Stimulated activated CD4-positive, alpha-beta T cell treated with anti-CD3 and anti-CD28 coated beads, Interleukin-4, amount 100 ng/mL, for 24 hours (primary cell): ENCODE measurements at places on chromosomes 6 and 20.

DNA sequence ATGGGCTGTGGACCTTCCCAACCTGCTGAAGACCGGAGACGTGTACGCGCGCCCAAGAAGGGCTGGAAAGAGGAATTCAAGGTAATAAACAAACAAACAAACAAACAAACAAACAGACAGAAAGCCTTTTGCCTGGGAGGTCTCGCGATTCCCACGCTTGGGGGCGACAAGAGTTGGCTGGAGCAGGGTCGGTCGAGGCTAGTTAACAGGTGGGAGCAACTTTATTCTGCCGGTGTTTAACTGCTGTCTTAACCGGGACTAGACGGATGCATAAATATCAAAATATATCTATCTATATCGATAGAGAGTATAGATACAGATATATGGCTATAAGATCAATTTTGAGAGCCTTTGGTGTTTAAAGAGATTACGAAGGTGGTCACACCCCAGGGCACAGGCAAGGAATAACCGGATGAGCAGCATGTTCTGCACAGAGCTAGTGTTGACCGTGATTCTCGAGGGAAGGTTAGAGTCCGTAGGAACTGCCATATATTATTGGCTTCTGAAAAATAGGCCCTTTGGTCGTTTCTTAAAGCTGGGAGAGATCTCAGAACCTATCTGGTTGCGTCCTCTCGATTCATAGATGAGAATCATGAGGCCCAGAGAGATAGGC lies 514 bp downstream of the STMND1 start:
- no peak for DNase-seq

DNA sequence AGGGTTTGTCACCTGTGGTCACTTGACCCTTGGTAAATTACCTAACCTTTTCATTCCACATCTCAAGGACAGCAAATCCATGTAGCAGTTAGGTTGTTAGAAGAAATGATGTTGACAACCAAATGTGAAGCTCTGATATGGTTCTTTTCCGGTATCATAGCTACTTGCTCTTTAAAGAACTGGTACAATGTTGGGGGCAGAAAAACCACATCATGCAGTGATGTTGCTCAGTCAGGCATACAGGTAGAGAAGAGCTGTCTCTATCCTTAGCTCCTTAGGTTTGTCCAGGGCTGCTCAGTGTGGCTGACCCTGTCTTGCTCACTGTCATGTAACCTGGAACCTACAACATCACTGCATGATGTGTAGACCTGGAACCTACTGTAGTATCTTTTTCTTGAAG lies 135.5 kb downstream of the LRRC1 start:
- DNase-seq: no peak

- no peak for DNase-seq
Measured at GRCh38 chr6:8589941-8590729, 154.8 kb upstream of the SLC35B3 start.

GRCh38 chr6:114579486-114579885 lies 236.7 kb upstream of the HS3ST5 start:
- no peak for DNase-seq

- no peak for DNase-seq
Measured at GRCh38 chr6:158060455-158061360, 79.0 kb downstream of the SYNJ2 start.

GRCh38 chr6:9437836-9438235 lies 977.0 kb downstream of the TFAP2A start:
- no peak for DNase-seq

- no peak for DNase-seq
Measured at GRCh38 chr6:166343150-166343487, 774 bp upstream of the SFT2D1 start.

DNA sequence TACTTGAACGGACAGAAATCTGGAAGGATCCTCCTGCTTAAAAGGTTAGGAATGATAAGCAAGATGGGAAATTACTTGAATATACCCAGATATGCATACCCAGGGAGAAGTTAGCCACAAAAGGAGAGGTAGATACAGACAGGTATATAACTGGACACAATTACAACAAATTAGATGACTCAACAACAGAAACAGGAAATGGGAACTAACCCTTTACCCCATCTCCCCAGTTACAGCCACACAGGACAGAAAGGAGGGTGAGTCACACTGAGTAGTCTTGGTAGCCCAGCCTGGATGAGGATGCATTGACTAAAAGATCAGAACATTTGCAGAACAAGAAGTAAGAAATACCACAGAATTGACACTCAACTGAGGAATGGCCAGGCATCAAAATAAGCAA lies 61.2 kb downstream of the C6orf52 start:
- no peak for DNase-seq

DNA sequence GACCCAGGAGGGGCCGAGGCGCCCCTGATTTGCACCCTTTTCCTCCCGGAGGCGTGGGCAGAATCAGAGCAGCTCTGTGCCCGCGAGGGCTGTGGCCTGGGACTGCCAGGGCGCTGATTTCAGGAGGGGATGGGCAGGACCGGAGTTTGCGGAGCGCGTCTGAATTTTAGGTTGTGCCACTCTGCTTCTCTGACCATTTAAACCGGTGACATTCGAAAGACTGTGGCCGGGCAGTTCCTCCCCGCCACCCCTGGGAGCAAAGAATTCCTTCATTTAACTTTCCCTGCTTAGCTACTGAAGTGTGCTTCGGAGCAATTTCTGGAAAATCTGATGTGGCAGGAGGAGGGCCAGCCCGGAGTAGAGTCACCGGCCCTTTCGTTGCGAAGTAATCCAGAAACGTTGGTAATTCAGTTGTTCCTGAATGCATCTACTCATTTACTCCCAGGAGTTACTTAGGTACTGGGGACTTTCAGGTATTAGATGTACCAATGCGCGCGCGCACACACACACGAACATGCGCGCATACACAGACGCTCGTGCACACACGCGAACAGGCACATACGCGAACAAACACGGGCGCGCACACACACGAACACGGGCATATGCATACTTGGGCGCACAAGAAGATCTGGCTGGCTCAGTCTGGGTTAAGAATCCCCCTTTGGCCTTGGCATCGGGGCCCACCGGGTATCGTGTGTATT lies 568 bp downstream of the CCDC170 start:
- DNase-seq: no peak

GRCh38 chr6:14703586-14703985 lies 542.3 kb upstream of the JARID2 start:
- DNase-seq: no peak

DNA sequence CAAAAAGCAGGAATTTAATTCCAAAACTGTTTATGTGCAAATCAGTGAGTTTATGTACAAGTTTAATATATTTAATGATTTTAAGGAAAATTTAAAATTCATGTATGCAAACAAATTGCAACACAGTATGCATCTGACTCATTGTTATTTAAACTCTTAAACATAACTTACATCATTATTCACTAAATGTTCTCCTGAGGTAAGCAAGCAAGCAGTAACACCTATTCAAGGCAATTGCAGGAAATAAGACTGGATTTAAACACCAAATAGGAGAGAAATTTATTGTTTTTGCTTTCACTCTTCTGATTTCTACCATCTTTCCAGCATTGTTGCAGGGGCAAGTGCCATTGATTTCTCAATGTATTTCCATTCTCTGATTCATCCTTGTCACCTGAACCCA lies 239.5 kb downstream of the TFAP2A start:
- DNase-seq: no peak

GRCh38 chr6:90941885-90942284 lies 355.0 kb upstream of the MAP3K7 start:
- DNase-seq: no peak

DNA sequence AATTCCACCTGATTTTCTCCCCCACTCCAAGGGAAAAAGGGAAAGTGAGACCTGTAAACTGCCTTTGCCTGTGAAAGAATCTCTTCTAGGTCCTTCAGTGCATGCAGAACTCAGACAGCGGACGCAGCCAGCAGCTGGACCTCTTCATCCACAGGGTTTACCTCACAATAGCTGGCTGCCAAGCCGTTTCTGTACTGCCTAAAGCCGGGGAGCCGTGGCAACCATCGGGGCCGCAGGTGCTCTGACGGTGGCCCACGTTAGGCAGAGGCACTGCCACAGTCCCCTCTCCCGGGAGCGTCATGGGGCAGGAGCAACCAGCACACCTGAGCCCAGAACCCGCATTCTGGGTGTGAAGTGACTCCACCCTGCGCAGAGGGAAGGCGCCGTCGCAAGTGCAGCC lies 206.1 kb downstream of the TTLL2 start:
- DNase-seq: no peak

DNA sequence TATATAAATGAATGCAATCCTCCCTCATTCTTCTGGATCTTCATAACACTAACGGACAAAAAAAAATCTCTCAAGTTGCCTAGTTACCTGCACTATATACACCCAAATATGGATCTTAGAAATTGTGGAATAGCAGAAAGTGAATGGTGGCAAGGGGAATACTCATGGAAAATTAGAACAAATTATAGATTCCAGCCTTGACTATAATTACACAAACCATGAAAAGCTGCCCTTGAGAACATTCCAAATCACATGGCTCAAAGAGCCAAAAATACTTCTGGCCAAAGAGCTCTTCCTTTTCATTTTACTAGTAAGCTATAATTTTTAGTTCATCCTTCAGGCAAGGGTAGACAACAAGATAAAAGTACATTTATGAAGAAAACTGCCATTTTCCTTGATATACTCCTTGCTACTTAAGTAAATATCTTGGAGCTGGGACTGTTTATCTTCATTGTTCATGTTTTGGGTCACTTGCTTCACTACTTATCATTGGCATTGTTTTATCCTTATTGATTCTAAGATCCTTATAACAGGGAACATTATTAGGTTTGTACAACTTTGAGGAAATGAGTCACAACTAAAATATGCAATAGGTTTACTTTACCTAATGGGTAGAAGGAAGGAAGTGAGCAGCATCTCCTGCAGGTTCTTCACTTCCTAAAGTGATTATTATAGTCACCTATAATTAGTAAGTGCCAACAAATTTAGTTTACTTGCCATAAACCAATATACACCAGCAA lies 6.4 kb upstream of the MTRES1 start:
- DNase-seq: no peak

GRCh38 chr6:42237857-42238256 lies 20.2 kb upstream of the MRPS10 start:
- DNase-seq: no peak
